ENCODE measurements at places on chromosomes 7 and 10.

DNA sequence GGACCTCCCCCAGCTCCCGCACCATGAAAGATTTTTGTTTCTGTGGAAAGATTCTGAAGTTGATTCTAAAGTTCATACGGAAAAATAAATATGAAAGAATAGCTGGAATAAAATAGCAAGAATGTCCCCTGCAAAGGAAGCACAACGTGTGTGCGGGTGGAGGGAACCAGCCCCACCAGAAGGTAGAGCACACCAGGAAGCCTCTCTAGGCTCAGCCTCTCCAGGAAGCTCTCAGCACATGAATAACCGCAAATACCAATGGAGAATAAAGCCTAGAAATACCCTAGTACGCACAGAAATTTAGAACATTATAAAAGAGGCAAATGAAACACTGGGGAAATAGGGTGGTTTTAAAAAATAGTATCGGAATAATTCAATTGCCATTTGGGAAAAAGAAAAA, 24.6 kb upstream of the FAM170B start:
- DNase-seq: no peak

GRCh38 chr7:80760292-80760691, 121.8 kb downstream of the CD36 start:
- no peak for DNase-seq

DNA sequence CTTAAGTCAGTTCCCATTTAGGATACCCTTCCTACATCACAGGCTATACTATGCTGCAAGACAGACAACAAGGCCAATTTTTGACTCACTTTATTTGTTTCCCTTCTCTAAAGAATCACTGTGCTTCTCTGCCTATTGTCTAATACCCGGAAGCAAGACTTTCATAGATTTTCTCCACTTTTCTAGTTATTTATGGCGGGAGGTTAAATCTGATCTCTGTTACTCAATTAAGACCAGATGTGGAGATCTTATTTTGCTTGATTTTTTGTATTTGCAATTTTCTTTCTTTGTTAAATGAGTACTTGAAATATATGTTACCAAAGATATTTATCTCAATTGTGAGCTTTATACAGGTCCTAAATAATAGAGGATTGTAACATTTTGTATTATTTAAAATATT, 511.5 kb downstream of the ATRNL1 start:
- no peak for DNase-seq

DNA sequence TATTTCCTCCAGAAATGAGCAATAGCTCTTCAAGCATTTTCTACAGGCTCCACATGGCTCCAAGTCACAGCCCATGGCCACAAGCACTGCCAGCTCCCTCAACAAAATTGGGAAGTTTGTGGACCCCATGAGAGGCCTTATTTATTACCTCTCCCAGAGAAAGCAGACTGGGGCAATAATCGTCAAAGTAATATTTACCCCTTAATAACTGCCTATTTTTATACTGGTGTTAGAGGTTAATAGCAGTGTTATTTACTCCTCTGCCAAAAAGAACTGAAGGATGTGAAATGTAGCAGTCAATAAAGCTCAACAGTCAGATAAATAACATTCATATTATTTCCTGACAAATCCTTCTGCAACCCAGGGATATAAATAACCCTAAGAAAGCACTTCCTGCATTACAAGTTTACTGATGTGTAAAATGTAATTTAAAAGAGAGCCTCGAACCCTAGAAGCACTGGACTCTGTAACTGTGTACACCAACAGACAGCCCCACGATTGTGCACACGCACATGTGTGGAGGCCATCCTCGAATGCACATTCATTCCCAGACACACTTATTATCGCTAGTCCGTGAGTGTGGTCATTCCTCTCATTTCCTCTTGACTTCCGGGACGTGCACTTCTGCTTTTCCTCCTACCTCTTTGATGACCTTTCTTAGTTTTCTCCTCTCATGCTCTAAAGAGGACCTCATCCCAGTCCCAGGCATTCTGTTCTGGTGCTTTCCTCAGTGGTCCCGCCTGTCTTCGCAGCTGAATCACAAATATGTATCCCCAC, 157.4 kb downstream of the EVX1 start:
- DNase-seq: no peak

GRCh38 chr7:139940866-139941265, 111.8 kb downstream of the TBXAS1 start:
- DNase-seq: no peak

Measured in stimulated activated CD4-positive, alpha-beta T cell treated with anti-CD3 and anti-CD28 coated beads, TNF-alpha, amount 100 ng/mL, for 24 hours (primary cell).